ENCODE measurements at places on chromosomes 1 and 21.
A peak's percentile ranks its signal among the peaks of the same experiment; 100 is the strongest.

DNA sequence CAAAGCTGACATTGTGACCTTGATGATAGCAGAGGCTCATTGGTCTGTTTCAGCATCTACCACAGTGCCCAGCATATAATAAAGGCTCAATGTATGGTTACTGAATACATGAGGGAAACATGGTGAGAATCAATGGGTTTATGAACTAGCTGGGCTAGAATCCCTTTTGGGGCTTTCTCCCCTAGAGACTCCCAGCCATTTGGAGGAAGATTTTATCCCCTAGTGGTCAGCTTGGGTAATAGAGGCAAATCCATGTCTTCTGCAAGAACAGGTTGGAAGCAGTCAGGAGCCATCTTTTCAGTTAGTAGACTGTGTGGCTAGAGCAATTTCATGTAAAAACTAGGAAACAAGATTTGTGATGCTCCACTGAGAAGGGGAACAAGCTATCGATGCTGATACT lies 15.8 kb upstream of the REG4 start:
- no peak for DNase-seq

DNA sequence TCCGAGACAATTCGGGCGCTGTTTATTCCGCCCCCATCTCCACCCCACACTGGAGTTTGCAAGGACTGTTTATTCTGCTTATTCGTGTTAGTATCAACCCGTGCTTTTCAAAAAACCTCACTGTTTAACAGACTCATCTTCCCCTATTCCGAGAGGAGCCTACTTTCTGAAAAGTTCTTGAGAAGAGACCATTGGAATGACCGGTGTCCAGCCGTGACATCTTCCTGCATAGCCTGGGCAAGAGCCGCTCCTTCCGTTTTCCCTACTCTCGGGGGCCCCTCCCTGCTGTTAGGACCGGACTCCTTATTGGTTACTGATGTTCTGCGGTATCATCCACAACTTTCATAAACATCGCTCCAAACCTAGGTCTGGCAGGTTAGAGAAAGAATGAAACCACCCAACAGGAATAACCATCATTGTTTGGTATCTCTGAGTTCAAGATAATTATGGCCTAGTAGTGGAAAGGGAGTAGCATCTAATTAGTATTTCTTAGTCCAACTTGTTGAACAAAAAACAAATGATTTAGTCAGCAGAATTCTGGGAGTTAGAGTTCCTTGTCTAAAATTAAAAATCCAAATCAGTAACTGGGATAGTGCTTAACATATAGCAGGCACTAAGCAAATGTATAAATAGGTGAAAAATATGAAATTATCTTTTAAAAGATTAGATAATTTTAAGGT lies 837 bp downstream of the STXBP3 start:
- DNase-seq = peak; percentile 63

DNA sequence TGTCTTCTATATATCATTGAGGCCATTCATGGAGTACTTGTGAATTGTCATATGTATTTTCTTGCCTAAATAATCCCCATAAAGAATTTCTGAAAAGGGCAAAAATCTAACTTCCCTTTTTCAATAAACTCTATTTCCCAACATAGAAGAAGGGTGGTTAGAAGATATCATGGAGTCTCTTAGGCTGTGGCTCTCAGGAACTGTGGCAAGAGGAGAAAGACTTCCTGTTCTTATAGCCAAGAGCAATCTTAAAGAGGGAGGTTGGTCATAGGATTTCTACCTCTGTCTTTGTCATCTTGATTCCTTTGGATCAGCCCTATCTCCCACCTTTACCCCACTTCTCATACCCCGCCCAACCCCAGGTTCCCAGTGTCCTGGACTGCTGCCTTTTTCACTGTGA lies 175.8 kb downstream of the TYW3 start:
- DNase-seq = no peak

DNA sequence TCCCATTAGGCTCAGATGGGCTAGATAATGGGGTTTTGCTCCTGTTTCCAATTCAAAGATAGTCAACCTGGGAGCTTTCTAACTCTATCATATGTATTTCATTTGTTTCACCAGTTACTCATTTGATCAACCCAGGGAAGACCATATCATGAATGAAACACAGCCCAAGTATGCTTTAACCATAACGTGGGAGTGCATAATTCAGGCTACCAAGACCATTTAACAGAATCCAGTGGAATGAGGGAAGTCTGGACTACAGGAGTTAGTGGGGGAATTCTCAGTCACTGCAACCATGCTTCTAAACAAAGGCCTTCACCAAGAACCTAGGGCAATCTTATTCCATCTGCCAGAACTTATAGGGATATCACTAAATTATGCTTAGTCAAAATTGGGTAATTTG lies 15.0 kb upstream of the SLC16A1 start:
- DNase-seq = no peak

DNA sequence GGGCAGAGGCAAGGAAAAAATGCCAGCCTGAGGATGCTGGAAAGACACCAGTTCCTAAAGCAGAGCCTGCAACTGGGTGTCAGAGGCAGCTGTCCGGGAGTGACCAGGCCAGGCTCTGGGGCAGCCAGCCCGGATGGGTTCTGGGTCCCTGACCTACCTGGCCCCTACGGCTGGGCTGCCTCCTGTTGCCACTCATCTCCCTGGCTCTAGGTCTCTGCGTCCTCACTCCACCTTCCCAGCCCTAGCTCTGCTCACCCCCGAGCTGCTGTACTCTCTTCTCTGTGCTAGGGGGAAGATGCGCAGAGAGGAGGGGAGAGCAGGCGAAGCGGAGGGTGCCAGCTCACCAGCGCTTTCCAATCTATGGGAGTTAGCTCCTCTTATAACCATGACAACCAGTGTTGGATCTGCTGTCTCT lies 9.0 kb downstream of the ARHGEF2 start:
- DNase-seq = no peak

GRCh38 chr1:246632281-246633168 lies 66.3 kb downstream of the CNST start:
- no peak for DNase-seq

- no peak for DNase-seq
These were observed 53.3 kb upstream of the FGGY start for GRCh38 chr1:59243550-59243949.

Measured in LNCaP clone FGC (cell line).